ENCODE measurements at places on chromosomes 7 and 10.

GRCh38 chr7:156752367-156753228 lies 112.0 kb downstream of the RNF32 start:
- DNase-seq: no peak

DNA sequence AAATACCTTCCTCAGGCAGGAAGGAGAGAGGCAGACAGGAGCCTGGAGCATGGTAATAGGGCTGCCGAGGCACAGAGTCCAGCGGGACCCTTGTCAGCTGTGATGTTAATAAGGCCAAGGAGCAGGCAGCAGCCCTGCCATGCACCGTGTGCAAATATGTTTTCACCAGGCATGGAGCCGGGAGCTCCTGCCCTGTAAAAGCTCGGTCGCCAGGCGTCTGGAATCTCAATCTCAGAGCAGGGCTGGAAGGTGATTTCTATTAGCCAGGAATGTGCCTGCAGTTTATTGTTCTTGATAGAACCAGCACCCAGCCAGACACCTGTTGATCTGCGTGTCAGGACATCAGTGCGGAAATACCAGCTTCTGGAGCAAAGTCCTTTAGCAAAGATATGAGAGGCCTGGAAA lies 469.8 kb downstream of the GLRX3 start:
- DNase-seq: no peak

DNA sequence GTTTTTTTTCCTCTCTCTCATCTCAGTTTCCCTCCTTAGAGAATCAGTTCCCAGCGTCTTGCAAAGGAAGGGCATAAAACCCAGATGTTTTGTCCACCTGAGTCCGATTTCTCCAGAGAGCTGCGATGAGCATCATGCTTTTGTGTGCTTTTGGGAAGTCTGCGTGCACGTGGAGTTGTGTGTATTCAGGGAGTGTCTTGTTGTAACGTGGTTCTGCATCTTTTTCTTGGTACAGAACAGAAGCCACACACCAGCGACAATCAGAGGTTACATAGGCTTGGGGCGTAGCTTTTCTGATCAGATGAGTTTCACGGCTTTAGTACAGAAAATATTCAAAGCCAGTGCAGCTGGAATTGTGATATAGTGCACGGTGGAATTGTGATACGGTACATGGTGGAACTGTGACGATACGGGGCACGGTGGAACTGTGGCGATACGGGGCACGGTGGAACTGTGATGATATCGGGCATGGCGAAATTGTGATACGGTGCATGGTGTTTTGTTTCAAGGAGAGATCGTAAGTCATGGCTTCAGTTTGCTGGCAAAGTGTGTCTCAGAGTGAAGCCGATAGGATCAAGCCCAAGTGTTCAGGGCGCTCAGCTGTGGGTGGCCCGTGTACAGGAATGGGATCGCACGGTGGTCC lies 32.8 kb downstream of the FOXK1 start:
- no peak for DNase-seq

DNA sequence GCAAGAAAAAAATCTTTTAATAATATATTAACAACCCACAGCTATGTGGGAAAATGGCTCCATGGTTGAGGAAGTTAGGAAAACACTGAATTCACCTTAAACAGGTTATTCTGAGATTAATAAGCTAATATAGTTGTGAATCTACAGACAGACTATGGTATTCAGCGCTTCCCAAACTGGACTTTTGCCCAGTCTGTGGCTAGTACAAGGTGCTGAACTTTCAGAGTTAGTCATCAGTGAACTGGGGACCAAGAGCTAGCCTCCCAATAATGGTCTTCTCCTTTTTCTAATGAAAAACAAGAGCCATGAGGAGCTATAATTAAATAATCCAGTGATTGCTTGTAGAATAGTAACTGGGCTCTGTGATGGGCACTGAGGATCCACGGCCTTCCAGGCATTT lies 65.3 kb downstream of the FRMPD2 start:
- DNase-seq: no peak

GRCh38 chr7:78703391-78703790 lies 750.1 kb downstream of the MAGI2 start:
- no peak for DNase-seq

DNA sequence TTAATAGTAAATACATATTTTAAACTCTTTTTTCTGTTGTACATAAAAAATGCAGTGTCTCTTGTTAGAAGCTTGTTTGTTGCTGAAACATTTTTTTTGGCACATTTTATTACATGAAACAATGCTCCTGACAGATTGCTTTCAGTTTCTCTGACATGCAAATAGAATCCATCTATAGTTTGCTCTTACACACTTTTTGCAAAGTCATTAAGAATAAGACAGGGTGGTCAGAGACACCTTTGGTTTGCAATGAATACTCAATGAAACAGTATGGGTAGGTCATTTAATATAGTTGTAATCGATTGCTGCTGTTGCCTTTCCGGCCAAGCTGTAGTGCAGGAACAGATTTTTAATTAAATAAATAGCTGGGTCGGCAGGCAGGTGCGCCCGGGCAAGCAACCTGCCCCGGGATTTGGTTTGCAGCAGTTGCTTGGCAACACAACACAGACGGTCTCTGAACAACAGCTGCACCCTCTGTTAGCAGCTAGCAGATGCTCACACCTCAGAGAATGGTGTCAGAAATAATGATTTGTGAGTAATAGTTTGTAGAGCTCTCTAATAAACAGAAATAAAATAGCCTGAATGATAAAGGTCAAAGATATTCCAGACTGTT lies 115.7 kb upstream of the CACNA2D1 start:
- DNase-seq: no peak

GRCh38 chr7:149610441-149611011 lies 112.9 kb upstream of the ZNF746 start:
- no peak for DNase-seq

DNA sequence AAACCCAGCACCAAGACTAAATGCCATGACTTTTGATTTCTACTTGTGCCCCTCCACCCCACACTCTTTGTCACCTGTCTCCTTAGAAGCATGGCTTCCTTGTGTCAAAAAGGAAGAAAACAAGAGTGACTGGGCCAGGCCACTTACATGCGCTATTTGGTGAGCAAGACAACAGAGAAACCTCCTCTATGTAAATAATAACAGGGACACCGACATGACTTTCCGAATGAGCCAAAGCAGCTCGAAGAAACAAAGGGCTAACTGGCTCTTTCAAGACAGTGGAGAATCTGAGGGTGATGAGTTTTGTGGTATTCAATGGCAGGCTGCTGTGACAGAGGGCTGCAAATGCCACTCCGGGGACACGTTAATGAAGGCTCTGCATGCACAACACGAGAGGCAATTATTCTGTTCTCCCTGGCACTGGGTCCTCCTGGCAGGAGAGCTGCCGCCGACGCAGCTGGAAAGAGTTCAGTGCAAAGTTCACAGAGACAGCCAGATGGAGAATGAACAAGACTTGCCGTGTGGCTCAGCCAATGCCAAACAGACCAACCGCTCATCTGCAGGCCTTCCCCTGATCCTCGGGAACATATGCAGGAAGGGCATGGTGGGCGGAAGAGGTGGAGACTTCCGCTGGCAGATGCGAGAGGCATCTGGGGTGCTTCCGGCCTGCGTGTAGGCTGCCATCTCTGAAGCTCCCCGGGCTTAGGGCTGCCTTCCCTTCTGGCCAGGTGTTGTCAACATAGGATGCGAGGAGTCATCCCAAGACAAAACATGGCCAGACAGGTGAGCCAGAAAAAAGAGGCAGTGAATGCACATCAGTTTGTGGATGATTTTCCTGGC lies 59.1 kb upstream of the SMNDC1 start:
- no peak for DNase-seq

DNA sequence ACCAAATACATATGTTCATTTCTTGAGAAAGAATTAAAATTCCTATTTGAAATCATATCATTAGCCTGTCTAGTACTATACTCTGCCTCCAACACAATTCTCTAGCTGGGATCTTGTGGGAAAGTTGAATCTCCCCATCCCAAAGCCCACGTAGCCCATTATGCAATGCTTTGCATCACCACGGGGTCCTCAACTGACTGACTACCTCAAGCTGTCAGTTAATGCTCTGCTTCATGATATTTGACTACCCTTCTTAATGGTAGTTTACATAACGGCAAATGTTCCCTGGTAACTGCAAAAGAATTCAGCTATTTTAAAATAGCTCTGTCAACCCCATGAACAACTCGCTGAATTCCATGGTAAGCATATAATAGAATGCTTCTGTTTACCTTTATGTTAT lies 23.3 kb upstream of the PALS2 start:
- no peak for DNase-seq

GRCh38 chr7:117800406-117800805 lies 72.8 kb downstream of the CTTNBP2 start:
- DNase-seq: no peak

DNA sequence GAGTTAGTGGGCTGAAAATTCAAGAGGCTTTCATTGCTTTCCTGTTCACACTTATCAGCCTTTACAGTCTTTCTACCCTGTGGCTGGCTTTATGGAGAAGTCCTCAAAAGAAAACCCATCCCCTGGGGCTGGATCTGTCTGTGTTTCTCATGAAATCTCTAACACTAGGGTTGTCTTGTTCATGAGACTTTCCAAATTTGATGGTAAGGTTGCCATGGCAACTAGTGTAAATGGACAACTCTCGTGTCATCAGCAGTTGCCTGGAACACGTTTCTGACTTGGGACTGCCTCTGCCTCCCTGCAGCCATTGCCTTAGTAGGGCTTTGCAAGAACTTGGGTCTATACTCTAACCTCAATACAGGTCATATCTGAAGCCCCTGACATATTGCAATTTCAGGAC lies 35.8 kb upstream of the PLPP4 start:
- no peak for DNase-seq

GRCh38 chr10:29239569-29240472 lies 49.0 kb upstream of the LYZL1 start:
- DNase-seq: no peak

DNA sequence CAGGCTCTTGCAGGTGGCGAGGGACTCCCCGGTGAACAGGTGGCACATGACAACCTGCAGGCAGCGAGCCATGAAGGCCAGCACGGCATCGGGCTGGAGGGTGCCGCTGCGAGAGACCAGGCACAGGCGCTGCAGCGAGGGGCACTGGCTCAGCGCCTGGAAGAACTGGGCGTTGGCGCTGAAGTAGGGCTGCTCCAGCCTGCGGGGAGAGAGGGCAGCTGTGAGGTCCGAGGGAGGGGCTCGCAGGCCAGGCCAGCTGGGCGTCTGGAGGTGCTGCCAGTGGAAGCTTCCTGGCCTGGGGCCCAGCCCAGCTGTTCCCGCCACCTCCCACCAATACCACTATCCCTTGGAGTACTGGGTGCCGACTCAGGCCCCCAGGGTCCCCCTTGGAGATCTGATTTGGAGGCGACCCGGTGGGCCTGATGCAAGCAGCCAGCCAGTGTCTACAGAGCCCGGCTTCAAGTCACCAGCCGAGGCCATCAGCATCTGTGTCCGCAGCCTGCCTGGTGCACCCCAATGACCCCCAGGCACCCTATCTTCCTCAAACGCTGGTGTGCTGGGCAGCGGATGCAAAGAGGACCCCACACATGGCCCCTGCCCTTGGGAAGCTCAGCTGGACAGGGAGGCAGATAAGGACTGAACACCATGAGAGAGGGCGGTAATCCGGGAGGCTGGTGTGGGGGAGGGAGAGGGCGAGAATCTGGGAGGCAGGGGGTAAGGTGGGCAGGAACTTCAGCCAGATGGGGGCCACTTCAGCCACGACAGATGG lies 67.8 kb upstream of the TNRC18 start:
- no peak for DNase-seq

DNA sequence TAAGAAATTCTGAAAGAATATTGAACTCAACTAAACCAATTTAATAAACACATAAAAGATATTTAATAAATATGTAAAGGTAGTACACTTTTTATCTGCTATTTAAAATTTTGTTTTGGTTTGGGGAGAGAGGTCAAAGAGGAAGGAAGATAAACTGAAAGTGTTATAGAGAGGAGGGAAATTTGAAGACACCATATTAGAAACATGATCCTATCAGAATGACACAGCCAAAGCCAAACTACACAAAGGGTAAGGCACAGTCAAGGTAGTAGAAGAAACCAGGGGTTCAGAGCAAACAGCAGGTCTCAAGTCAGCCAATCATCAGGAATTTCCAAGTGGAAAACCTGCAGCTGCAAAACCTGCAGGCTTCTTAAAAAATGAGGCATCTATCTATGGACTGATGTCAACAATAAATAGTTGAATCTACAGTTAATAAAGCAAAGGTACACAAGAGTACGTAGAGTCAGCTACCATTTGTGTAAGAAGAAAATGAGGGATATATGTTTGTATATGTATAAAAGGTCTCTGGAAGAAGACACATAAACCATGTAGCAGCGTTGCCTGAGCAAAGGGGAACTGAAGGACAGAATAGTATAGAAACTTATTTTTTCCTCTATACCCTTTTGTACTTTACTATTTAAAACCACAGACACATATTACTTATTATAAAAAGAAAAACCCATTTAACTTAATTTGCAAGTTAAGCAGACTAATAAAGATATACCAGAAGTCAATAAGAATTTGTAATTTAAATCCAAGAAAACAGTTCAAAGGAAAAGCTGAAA lies 10.0 kb downstream of the ZNF800 start:
- no peak for DNase-seq

- DNase-seq: no peak
Observed at GRCh38 chr7:138513344-138513871, 53.3 kb downstream of the TRIM24 start.

DNA sequence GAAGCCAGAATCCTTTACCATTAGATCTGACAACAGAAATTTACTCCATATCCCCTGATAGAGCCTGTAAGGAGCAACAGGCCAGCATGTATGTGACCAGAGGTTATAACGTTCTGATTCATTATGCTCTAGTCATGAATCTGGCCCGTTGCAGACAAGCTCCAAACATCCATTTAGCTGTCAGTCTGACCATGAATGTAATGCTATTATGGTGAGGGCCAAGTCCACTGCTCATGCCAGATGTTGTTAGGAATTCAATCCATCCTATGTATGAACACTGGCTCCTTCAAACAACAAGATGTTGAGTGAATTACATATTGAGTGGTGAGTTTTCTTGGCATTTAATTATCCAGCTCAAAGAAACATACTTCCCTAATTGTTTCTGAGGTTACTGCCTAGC lies 610.1 kb upstream of the ANKRD30A start:
- DNase-seq: no peak

DNA sequence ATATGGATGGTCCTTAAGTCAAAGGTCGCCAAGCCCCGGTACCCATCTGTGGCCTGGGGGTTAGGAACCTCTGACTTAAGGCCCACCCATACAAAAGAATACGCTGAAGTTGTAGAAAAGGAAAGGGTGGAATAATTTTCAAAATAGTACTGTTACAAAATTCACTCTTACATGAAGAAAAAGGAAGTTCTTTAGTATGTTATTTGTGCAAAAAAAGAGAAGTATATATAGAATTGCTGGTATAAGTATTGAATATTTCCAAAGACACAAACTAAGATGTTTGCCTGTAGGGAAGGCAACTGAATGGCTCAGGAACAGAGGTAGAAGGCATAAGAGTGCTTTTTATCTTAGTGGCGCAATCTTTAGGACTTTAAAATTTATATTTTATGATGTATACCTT lies 78.7 kb downstream of the PRLHR start:
- DNase-seq: no peak

- DNase-seq: no peak
Observed at GRCh38 chr7:96183163-96183670, 138.7 kb downstream of the SLC25A13 start.

GRCh38 chr7:1647961-1648672 lies 22.0 kb upstream of the ELFN1 start:
- DNase-seq: no peak
